Mesothelial cell of epicardium (in vitro differentiated cells): ENCODE measurements at places on chromosomes 5 and 9.

DNA sequence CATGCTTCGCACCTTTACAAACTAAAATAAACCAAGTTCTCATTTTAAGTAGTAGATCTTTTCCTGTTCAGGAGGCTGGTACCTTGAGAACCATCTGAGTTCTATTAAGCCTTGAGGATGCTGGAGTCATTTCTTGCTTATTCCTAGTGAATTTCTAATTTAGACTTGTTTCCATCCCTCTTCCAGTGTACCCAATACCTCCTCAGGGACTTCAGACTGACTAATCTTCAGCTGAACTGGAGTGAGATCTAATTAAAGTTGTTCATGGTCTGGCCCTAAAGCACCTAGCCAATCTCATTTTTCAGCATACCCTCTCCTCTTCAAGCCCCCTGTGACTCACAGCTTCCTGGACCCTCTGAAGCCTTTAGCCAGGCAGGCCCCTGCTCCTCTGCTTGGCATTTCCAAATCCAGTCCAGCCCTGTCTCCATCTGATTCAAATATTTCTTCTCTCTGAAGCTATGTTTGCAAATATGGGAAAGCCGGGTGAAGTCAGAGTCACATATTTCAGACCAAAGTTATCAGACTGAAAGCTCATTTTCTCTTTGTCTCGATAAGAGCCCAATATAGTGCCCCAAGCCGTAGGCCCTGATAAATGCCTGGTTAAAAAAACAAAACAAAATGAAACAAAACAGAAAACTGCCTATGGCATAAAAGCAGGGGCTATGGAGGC, 19.4 kb upstream of the TNFSF15 start:
- peaks cover 24% of the 10 kb centered on the region for H3K4me1 ChIP-seq
- no peak for DNase-seq
- no peaks in the 10 kb centered on the region for H3K27me3 ChIP-seq
- no peak overlapping the region for H3K4me3 ChIP-seq
- H3K27ac ChIP-seq, result peak overlapping the region; percentile 72
- no peaks in the 10 kb centered on the region for H3K36me3 ChIP-seq

GRCh38 chr5:126651013-126651577, 50.3 kb downstream of the PHAX start:
- H3K4me1 ChIP-seq, result no peaks in the 10 kb centered on the region
- no peaks in the 10 kb centered on the region for H3K27me3 ChIP-seq
- DNase-seq, result no peak
- no peak overlapping the region for H3K27ac ChIP-seq
- H3K36me3 ChIP-seq, result no peaks in the 10 kb centered on the region
- H3K4me3 ChIP-seq, result no peak overlapping the region

DNA sequence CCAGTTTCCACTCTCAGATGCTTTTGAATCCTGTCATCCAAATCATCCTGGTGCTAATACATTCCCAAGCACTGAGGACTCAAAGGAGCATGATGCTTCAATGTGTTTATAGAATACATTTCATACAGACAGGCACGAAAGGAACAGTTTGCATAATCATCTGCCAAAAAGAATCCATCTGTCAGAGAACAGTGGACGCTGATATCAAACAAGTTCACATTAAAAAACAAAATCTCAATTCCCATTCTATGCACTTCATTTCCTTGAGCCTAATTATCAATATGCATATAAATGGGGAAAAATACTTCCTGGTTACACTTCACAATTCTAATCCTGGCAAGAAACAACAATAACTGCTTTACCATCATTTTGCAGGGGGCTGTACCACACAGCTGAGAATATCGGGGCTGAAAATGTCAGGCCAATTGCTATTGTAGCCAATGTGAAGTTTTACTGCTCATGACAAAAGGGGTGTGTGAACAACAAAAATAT, 125.5 kb upstream of the FAM174A start:
- DNase-seq, result no peak
- no peaks in the 10 kb centered on the region for H3K27me3 ChIP-seq
- no peaks in the 10 kb centered on the region for H3K4me1 ChIP-seq
- no peaks in the 10 kb centered on the region for H3K36me3 ChIP-seq
- no peak overlapping the region for H3K27ac ChIP-seq

DNA sequence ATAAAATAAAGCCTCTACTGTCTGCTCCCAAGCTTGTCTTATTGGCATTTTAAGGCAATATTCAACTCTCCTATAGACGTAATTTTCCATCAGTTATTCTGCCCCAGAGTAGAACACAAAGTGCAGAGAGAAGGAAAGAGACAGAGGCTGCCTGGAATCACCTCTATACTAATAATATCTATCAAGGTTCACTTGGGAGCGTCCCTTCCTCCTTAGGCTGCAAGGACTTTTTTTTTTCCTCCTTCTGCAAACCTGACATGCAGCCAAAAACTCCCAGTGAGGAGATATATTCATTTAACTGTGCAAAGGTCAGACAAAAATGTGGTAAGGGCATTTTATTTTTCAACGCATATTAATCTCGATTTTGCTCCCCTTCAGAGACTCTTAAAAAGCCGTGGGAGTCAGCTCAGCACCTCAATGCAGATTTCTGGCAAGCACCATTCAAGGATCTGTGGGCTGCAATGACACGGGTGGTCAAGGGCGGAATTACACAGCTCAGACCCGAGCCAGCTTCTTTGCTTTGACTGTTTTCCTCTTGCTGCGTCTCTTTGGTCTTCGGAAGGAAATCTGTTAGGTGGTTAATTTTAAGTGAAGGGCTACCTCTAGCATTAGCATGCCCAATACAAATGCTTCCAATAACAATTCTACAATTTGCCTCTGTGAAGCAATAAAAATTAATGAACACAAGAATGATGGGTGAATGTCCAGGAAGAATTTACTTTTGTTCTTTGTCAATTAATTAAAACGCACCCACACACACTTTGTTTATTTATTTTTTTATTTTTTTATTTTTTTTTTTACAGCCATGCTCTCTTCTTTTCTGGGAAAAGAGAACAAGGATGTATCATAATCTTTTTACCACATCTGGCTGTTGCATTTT, 587.7 kb upstream of the GRAMD2B start:
- H3K27me3 ChIP-seq, result peaks cover 2% of the 10 kb centered on the region
- peak; percentile 45 for DNase-seq
- no peak overlapping the region for H3K27ac ChIP-seq
- peak overlapping the region; percentile 17 for H3K4me3 ChIP-seq
- H3K36me3 ChIP-seq, result peaks cover 2% of the 10 kb centered on the region
- H3K4me1 ChIP-seq, result peaks cover 23% of the 10 kb centered on the region

- no peaks in the 10 kb centered on the region for H3K36me3 ChIP-seq
- H3K4me1 ChIP-seq, result peaks cover 46% of the 10 kb centered on the region
- H3K27ac ChIP-seq, result peak overlapping the region; percentile 14
Measured at GRCh38 chr9:12272471-12273120, 420.6 kb upstream of the TYRP1 start.

DNA sequence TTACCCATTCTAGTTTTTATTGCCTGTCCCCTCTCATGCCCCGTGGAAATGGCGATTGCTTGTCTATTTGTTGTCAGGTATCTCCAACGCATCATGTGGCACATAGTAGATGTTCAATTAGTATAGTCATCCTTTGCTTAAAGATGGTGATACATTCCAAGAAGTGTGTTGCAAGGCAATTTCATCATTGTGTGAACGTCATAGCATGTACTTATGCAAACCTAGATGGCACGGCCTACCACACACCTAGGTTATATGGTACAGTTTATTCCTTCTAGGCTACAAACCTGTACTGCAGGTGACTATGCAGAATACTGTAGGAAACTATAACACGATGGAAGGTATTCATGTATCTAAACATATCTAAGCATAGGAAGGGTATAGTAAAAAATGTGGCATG, 163.9 kb upstream of the DAPK1 start:
- H3K4me1 ChIP-seq, result peaks cover 18% of the 10 kb centered on the region
- peaks cover 5% of the 10 kb centered on the region for H3K36me3 ChIP-seq
- H3K27ac ChIP-seq, result no peak overlapping the region
- no peaks in the 10 kb centered on the region for H3K27me3 ChIP-seq
- no peak overlapping the region for H3K4me3 ChIP-seq

GRCh38 chr5:162911873-162912272, 525.5 kb upstream of the CCNG1 start:
- no peaks in the 10 kb centered on the region for H3K27me3 ChIP-seq
- peaks cover 4% of the 10 kb centered on the region for H3K4me1 ChIP-seq
- no peak overlapping the region for H3K27ac ChIP-seq
- H3K36me3 ChIP-seq, result no peaks in the 10 kb centered on the region
- DNase-seq, result no peak

DNA sequence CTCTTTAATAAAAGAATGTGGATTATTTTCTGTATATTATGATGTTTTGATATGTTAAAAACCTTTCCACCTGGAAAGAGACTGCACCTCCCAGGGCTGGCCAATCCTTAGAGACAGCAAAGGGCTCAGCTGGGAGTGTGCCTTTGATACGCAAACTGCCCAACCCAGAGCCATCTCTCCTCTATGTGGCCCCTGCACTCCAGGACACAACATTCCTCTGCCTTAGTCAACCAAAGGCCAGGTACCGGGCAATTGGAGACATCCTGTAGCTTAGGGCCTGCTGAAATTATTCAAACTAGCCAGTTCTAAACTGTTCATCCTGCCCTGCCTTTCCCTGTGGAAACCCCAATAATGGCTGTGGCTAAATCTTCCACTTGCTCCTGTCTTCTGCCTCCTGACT, 5.0 kb upstream of the HSPB3 start:
- H3K4me3 ChIP-seq, result no peak overlapping the region
- H3K36me3 ChIP-seq, result no peaks in the 10 kb centered on the region
- H3K27ac ChIP-seq, result no peak overlapping the region
- DNase-seq, result no peak

DNA sequence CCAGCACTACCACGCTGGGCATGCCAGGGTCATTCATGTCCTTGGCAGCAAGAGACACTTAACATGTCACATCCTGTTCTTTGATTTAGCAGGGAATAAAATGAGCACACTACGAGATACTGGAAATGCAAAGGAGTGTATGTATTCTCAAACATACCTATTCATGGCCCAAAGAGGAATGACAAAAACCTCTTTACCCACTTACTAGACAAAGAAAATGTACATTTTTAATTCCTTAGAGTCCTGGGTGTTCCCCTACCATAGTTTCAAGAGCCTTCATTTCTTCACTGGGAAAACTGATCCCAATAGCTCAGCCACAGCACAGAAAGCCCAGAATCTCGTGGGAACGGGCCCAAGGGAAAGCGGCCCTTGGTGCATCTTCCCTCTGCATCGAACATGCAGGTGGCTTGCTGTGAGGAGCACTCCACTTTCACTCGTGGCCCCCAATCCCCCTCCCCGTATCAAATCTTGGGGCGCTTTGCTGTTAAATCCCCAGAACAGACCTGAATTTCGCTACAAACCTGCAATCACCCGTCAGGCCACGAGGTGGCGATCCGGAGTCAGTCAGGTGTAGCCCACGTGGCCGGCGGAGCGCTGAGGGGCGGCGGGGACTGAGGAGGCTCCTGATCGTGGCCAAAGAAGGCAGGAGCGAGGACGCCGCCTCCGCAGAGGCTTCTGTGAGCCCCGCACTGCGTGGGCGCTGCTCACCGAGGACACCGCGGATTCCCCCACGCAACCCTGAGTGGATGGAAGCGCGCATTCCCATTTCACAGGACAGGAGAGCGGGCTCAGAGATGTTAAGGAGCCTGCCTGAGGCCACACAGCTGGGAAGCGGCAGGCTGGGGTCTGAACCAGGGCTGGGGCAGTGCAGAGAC, 91.4 kb downstream of the LMX1B start:
- peak; percentile 71 for DNase-seq
- H3K4me3 ChIP-seq, result peak overlapping the region; percentile 24
- peaks cover 44% of the 10 kb centered on the region for H3K4me1 ChIP-seq
- peak overlapping the region; percentile 48 for H3K27ac ChIP-seq

DNA sequence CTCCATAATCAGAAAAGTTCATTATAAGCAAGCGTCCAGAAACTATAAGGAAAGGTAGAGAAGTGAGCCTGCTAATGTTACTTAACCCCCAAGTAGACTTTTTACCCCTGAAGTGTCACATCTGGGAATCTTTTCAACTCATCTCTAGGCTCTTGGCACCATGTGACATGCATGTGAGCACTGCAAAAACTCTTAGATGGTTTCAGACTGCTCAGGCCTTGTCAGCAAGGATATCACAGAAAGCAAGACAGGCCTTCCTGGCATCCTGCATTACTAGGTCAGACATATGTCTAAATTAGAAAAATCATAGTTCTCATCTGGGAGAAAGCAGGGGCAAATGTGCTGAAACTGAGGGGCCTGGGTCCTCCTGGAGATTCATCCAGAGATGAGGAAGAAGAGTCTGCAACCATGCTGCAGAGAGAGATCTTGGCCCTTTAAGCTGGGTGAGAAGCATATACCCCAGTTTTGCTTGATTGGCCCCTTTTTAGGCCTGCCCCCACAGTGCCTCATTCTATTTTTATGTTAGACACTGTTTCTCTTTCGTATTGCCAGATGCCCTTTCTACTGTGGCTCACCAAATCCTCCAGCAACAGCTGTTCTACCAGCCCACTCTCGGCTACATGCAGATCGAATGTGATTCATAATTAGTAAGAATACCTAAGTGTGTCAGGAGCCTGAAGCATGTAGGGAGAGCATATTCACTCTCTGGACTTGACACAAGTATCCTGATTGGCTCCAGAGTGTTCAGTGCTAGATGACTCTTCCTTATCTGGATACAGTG, 19.0 kb downstream of the TMEM8B start:
- DNase-seq, result no peak
- H3K36me3 ChIP-seq, result peaks cover 31% of the 10 kb centered on the region
- no peak overlapping the region for H3K27ac ChIP-seq
- no peaks in the 10 kb centered on the region for H3K27me3 ChIP-seq
- peaks cover 21% of the 10 kb centered on the region for H3K4me1 ChIP-seq

GRCh38 chr5:139708877-139709581, 60.9 kb downstream of the CXXC5 start:
- no peaks in the 10 kb centered on the region for H3K36me3 ChIP-seq
- H3K4me1 ChIP-seq, result peaks cover 21% of the 10 kb centered on the region
- no peak for DNase-seq
- H3K27me3 ChIP-seq, result peaks cover 6% of the 10 kb centered on the region
- H3K4me3 ChIP-seq, result peak overlapping the region; percentile 58
- peak overlapping the region; percentile 4 for H3K27ac ChIP-seq

DNA sequence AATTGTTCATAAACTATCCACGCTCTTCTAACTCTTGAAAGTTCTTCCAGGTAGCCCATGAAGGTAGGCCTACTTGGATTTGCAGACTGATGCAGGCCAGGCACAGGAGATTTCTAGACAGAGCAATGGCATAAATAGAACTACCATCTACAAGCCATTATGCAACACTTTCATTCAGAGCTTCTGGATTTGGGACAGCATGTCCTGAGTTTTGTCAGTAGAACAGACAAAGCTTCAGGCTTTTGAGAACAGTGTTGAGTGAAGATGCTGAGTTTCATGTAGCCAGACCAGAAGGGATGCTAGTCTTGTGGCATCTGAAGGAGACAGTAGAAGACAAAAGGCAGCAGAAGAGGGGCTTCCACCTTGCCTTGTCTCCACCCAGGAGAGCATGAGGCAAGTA, 196.6 kb downstream of the TRIM32 start:
- no peak overlapping the region for H3K27ac ChIP-seq
- H3K27me3 ChIP-seq, result no peaks in the 10 kb centered on the region
- no peaks in the 10 kb centered on the region for H3K36me3 ChIP-seq

GRCh38 chr5:51398875-51399642, 15.8 kb downstream of the ISL1 start:
- H3K27me3 ChIP-seq, result peaks cover 42% of the 10 kb centered on the region
- no peaks in the 10 kb centered on the region for H3K36me3 ChIP-seq
